Activated naive CD4-positive, alpha-beta T cell treated with anti-CD3 and anti-CD28 coated beads, Interleukin-2, amount 50 U/mL, for 16 hours (primary cell): ENCODE measurements at places on chromosomes 7 and 10.

GRCh38 chr7:33471636-33472242 lies 342.4 kb downstream of the BBS9 start:
- DNase-seq: no peak

DNA sequence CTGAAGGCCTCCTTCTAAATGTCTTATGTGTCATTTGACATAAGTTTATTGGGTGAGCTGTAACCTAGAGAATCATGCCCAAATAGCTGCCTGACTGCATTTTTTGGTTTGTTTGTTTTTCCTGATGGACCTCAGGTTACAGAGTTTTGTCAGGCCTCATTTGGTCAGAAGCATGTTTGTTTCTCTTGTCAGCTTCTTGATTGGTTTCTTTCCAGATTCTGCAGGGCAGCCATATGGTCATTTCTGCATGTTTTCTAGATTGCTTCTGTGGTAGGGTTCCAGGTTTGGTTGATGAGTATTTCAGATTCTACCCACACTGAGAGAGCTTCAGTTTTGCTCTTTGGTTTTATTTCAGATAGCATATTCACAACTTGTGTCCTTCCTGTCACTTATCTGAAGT lies 28.0 kb downstream of the GLCCI1 start:
- no peak for DNase-seq

- DNase-seq: no peak
These were observed 74.1 kb upstream of the HDAC9 start for GRCh38 chr7:18421297-18422002.

- no peak for DNase-seq
These were observed 26.9 kb downstream of the EPDR1 start for GRCh38 chr7:37947138-37947940.

GRCh38 chr7:1676550-1677078 lies 6.5 kb downstream of the ELFN1 start:
- DNase-seq: no peak

DNA sequence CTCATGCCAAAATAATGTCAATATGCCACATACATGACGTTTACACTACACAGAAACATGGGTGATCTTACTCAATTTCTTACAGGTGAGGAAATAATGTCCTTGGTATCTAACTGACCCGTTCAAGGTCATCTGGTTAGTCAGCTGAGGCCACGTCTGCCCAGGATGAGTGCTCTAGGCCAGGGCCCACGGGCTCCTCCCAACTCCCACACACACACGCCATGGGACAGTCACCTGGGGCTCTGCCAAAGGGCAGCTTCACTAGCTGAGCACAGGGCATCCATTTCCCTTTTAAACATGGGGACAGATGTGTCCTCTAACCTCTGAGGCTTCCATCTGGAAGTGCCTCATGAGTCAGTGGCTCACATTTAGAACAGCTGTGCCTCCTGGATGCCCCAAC lies 123.9 kb downstream of the TNS3 start:
- no peak for DNase-seq

- DNase-seq: no peak
These were observed 66.1 kb upstream of the AOAH start for GRCh38 chr7:36790311-36790787.

GRCh38 chr7:143272871-143273270 lies 9.6 kb downstream of the GSTK1 start:
- DNase-seq: no peak

GRCh38 chr7:130256704-130257103 lies 10.0 kb upstream of the CPA2 start:
- DNase-seq: no peak

- no peak for DNase-seq
These were observed 25.7 kb downstream of the MYO3A start for GRCh38 chr10:25959540-25960232.

GRCh38 chr7:26675143-26675887 lies 189.1 kb downstream of the SKAP2 start:
- no peak for DNase-seq

DNA sequence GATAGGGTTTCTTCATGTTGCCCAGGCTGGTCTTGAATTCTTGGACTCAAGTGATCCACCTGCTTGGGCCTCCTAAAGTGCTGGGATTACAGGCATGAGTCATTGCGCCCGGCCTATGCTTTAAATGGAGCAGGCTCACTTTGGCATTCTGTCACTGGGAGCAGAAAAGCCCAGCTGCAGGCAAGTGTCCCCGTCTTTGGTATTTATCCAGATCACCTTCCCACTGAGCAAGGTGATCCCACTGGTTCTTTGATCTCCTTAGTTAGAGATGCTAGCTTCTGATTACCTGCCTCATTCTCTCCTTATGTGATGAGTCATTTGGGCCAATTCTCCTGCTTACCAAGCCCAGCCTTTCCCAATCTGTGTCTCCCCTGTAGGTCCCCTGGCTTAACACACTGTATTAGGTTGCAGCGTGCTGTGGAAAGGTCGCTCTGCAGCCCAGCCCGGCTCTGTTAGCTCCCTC lies 39.3 kb downstream of the SPDYE5 start:
- DNase-seq: no peak

DNA sequence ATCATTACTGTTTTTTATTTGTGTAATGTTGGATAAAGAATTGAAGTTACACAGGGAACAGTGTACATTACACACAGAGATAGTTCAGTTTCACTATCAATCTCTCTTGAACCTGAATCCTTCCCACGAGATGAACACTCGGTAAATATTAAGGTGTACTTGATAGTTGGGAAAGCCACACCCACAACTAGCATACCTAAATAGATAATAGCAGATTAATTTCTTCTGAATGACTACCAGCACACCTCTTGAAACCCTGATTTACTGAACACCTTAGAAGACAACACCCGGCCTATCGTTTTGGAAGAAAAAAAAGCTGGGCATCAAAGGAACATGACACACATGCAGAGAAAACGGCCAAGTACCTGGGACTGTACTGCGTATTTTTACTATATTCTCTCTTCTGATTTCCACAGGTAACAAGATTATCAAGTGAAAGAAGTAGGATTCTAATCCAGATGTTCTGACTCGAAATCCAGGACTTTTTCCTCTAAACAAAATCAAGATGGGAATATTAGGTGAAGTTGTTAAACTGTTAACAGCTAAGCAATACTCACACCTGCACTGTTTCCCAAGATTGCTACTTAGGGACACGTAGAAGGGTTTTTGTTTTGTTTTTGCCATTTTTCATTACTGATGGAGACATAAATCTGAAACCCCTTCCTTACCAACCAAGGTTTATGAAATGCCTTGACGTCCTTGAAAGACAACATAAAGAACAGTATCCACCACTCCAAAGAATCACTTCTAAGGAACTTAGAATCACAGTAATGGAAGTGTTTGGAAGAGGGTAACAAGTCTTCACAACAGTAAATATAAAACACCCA lies 1.0 kb downstream of the CCDC186 start:
- DNase-seq: no peak

GRCh38 chr10:10869592-10869991 lies 148.1 kb upstream of the CELF2 start:
- no peak for DNase-seq

GRCh38 chr7:42272793-42273665 lies 36.0 kb upstream of the GLI3 start:
- DNase-seq: no peak

- no peak for DNase-seq
These were observed 5.8 kb upstream of the METTL27 start for GRCh38 chr7:73847941-73848723.

DNA sequence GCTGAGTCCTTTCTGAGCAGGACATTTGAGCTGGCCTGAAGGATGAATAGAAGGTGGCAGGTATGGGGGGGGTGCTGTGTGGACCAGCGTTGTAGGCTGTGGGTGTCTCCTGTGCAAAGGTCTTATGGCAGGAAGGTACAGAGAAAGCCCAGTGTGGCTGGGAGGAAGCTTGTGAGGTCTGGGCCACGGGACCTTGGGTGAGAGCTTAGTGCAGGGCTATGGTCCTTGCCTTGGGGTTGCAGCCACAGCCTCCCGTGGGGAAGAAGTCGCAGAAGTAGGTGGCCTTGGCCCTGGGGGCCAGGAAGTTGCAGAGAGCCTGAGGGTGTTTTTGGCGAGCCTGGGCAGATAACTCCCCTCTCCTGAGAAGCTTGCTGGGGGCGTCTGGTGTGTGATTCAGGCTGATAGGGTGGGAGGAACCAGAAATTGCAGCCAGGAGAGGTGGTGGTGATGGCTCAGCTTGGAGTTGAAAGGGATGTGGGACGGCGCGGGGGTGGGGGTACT lies 172.0 kb upstream of the TNRC18 start:
- no peak for DNase-seq
